NCI-H1694 treated with DMSO at 0.1 percent for 48 hours (cell line): ENCODE measurements at places on chromosomes 5 and 9.

GRCh38 chr5:75550597-75550996, 38.9 kb downstream of the POLK start:
- DNase-seq = no peak

- no peak for DNase-seq
Observed at GRCh38 chr5:4017076-4017803, 421.6 kb downstream of the IRX1 start.

DNA sequence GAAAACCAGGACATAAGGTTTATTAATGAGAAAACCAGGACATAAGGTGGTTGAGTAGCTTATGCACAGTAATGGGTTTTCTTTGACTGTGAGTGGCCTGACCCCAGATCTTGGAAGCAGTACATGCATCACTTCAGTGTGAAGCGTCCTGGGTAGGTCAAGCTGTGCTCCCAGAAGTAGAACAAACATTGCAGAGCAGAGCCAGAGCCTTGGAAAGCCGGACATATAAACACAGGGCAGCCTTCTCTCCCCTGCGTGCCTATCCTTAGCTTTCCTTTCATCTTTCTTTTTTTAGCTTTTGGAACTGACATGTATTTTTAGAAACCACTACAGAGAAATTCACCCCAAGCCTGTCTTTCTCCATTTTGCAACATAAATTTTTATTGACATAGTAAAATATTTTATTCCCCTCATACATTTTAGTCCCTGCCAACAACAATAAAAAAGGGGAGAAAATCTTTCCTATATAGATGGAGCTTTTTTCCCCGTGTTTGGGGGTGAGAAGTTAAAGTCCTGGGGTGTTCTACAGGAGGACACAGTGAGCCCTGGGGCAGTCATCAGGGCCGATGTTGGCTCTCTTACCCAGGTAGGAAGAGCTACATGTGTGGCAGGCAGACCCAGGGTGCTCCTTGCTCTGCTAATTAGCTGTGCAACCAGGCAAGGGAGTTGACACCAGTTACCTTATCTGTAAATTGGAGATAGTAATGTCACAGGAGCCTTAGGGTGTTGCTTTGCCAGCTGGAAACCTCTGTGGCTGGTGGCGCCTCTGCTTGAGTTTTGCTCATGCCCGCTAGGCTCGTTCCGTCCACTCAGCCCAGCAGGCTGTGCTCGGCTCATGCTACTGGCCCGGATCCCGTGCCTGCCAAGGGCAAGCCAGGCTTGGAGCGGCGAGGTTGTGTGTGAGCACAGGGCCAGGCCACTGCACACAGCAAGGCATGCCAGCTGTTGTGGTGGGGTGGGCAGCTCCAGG, 389.6 kb downstream of the KDM4C start:
- no peak for DNase-seq

- no peak for DNase-seq
Observed at GRCh38 chr9:72880821-72881220, 72.0 kb downstream of the ALDH1A1 start.

DNA sequence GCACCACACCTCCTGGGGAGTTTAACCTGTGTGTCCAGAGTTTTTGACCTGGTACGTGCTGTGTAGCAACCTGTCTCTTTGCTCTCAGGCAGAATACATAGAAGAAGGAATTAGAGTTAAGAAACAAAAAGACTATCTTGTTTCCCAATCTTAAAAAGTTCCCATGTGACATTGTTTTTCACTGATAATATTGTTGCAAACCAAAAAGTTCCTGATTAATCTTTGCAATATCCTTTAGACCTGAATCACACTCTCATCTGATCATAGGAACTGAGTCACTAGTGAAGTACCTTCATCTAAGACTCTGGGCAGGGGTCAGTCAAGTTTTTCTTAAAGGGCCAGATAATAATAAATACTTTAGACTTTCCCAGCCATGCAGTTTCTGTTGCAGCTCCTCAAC, 35.1 kb downstream of the BASP1 start:
- no peak for DNase-seq

DNA sequence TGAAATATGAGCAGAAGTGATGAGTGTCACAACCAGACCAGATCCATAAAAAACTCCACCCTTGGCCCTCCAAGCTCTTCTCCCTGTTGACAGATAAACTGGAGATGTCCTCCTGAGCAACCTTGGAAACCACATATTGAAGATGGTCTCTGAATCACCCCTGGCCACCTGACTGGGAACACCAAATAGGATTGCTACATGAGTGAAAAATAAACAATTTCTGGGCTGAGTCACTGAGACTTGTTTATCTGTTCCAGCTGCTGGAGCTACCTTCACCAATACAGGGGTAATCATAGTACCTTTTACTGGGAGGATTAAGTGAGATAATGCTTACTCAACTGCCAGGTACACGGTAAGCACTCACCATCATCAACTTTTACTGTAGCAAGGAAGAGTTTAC, 53.3 kb downstream of the PCA3 start:
- no peak for DNase-seq

- no peak for DNase-seq
Observed at GRCh38 chr5:173848986-173849596, 39.1 kb upstream of the CPEB4 start.
